Fibroblast of villous mesenchyme (primary cell): ENCODE measurements at places on chromosomes 3 and 15.

DNA sequence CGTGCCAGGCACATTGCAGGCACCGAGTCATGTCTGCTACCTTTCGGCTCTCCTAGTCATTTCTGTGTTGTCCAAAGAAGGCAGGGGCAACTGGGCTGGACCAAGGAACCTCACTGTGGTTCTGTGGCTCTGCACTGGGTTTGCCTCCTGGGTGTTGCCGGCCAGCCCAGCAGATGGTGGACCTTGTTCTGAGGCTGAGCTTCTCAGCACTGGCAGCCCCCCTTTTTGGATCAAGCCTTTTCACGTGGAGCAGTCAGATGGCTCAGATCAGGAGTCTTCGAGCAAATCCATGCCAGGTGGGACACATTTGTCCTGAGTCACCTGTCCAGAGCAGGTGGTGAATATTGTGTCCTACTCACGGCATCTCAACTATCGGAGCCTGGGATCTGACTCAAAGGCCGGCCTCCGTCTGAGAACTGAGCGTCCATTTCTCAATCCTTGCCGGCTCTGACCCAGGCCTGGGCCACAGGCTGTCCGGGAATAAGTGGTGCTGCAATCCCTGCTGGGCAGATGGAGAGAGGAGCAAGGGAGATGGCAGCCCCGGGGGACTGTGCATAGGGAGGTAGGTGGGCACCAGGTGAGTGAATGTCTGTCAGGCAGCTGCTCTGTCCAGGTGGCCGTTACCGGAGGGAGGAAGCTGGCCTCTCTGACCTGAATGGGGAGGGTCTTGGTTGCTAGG lies at the start of gene IL16:
IL16 (plus strand) TSS at position 304 of the 679 bp plus-strand sequence. CDS start 28,521 bp downstream, outside the sequence.
- no peak for DNase-seq

- no peak for DNase-seq
These were observed 146.5 kb downstream of the EBLN2 start for GRCh38 chr3:73207946-73208440.

DNA sequence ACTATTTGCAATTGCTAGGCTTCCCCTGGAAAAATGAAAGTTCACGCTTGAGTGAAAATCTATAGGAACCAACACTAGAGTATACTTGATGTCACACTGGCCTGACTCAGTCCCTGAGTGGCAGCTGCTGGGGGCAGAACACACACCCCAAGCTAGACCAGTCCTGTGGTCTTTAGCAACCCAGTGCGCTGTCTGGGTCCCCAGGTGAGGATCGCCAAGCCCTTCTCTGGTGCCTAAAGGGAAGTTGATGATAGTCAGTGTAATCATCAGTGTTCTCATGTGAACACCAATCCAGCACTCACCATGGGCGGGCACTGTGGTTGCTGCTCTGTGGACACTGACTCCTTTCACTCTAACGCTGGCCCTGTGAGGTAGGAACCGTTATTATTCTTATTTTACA lies 11.2 kb downstream of the ALDH1A3 start:
- no peak for DNase-seq

GRCh38 chr3:131356006-131356595 lies 25.5 kb upstream of the NUDT16 start:
- DNase-seq, result peak; percentile 2

DNA sequence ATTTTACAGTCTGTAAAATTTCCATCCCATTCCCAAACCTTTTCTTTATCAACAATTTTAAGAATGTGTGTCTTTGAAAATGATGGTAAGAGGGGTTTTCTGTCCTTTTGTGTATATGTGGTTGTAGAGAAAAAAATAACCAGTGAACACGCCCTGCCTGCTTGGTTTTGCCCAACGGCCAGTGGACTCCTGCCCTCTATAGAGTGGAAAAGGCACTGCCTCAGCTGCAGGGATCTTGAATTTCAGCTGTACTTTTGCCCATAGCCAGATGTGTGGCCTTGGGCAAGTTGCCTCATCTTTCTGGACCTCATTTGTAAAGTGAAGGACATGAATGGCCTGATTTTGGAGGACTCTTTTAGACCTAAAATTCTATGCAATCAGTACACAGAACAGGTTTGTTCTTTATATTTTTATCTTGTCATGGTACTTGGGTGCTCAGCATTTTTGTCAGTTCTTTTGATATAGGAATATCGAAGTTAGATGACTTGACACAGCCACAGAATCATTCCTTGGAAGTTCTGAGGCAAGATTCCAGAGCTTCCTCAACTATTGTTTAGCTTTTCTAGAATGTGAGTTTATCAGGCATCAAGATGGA lies 81.0 kb downstream of the CLDN11 start:
- DNase-seq, result peak; percentile 74

DNA sequence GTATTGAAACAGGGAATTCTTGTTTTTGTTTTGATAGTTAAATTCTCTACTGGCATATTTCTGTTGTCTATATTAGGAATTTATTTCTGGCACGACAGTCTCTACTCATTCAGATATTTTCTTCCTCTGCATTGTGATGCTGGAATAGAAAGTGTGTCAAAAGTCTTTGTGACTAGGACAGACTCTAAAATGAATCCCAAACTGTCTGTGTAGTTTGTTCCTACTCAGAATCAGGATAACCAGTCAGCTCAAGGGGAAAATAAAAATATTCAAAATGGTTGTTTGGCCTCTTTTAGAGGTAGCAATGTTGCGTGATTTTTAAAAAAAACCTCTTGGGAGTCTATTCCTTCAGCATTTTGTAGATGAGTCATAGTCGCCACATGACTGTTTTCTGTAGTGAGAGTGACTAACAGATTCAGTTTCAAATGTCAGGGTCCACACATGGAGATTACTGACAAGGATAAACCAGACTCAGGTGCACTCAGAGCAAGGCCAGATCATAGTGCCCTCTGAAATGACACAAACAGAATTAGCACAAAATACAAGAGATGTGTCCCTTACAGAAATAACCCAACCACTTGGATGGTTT lies 13.1 kb downstream of the SLC7A14 start:
- peak; percentile 74 for DNase-seq

DNA sequence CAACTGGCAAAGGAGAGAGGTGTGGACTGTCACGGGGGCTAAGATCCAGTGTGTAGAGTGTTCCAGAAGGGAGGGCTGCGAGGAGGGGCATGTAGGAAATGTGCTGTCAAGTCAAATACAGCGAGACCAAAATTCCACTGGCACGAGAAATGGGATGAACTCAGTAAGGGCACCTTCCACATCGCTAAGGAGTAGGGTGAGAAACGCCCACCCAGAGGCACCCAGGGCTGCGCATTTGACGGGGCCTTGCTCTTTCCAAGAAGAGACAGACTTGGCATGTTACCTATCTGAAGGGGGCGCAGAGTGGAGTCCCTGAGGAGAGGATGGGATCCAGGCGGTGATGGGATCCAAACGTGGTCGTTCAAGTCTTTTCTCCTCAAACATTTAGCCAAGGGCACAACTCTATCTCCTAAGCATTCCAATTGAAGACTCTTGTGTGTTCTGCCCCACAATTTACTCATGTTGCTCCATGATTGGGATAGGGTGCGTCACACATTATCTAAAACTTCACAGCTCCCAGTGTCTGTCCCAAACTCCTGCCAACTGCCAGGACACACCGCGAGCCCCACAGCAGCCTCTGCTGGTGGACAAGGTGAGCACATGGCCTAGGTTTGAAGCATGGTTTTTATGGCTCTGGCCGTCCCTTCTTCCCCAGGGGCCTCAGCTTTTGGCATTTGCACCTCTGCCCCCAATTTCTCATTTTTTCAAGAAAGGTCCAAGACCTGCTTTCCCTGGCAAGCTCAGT lies 7.6 kb downstream of the SELENOS start:
- no peak for DNase-seq

DNA sequence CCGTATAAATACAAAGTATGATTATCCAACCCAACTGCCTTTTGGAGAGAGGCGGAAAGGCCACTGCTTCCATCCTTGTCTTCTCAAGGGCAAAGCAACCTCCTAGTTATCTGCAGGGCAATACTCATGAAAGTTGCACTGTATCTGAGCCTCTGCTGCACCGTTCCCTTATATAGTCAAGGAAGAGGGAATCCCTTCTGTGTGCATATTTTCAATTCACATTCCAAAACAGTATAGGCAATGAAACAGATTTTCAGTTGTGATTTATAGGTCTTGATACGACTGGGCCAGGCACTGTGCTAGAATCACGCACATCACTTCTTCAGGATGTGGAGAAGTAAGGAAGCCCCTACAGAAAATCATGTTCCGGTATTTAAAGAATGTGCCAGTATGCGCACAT lies 455.7 kb downstream of the FOXP1 start:
- no peak for DNase-seq

GRCh38 chr3:173938159-173938558 lies 540.6 kb downstream of the NLGN1 start:
- peak; percentile 47 for DNase-seq

DNA sequence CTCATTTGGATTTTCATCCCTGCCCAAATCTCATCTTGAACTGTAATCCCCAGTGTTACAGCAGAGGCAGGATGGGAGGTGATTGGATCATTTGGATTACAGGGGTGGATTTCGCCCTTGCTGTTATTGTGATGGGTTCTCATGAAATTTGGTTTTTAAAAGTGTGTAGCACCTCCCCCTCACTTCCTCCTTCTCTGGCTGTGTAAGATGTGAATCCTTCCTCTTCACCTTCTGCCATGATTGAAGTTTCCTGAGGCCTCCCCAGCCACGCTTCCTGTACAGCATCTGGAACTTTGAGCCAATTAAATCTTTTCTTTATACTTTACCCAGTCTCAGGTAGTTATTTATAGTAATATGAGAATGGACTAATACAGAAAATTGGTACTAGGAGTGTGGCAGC lies 316.8 kb downstream of the PLCL2 start:
- DNase-seq, result no peak

DNA sequence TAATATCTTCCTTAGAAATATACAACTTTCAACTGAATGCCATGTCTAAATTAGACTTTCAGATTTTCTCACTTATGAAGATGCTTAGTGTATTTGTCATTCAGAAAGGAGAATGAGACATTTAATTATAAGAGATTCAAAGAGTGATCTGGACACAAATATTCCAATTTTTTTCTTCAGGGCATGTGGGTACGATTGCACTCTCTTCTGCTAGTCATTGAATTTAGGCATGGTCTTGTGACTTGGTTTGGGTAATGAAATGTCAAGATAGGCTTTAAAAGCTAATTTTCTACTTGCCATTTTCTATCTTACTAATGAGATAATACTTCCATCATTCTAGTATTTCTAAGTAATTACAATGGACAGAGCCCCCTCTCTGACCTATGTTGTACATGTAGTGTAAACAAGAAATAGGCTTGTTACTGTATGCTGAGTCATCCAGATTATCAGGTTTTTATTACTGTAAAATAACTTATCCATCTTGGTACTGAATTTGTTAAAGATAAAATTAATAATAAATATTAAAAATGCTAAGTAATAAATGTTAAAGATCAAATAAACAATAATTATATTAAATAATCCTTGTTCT lies 770.8 kb upstream of the BCHE start:
- DNase-seq, result no peak

- DNase-seq, result no peak
These were observed 62.7 kb downstream of the TCF12 start for GRCh38 chr15:56981160-56981559.

DNA sequence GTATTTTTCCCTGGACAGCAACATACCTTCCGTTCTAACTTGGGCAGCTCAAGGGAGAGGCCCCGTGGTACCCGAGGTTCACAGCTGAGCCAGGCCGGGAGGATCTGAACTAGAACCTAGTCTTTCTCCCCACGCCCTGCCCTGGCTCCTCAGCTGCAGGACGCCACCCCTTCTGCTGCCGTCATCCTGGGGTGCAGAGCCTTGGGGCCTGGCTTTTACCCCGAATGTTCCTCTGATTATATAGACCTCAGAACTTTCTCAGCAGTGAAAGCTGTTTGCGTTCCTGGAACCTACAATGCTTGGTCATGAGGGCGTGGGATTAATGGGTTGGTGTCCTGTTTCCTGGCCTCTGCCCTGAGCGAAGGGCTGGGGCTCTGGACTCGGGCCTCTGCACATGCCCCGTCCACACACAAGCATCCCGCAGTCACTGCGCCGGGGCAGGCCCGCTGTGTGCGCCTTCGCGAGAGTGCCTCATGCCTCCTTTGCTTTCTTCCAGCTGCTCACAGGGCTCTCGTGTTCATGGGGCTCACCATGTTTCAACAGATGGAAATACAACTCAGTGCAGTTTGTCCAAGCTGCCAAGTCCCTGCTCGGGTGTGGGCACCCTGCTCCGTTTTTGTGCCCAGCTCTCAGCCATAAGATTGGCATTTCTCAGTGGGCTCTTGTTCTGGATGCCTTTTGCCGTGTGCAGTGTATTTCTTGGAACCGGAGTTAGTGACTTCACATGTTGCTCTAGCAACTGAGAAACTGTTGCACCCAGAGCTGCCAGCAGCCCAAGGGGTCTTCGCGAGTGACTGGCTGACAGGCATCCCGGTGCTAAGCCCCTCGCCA lies 20.4 kb downstream of the SYNM start:
- no peak for DNase-seq

DNA sequence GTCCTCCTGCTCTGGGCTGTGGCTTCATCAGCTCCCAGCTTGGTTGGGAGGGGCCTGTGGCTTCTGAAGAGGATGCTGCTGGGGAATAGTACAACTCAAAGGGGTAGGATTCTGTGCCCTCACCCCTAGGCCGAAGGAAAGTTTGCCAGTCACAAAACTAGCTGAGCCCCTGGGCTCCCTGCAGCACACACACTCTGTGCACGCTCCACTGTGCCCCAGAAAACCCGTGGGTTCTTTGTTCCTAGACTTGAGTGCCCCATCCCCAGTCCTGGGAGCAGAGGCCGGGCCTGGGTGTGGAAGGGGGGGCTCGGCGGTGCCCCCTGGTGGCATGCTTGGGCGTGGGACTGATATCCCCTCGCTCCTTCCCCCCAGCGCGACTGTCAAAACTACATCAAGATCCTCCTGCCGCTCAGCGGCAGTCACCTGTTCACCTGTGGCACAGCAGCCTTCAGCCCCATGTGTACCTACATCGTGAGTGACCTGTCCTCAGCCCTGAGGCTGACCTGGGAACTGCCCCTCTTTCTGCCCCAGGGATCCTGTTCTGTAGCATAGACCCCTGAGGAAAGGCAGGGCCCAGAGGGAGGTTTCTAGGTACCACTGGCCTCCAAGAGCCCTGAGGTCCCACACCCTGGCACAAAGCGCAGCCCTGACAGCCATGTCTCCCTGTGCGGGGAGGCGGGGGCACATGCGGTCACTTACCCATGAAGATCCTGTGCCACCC lies 14.2 kb downstream of the CIB1 start:
- DNase-seq, result peak; percentile 21

- peak; percentile 63 for DNase-seq
These were observed 69.3 kb upstream of the CBLB start for GRCh38 chr3:105938101-105938500.

GRCh38 chr3:183298701-183299153 lies 45.7 kb downstream of the B3GNT5 start:
- DNase-seq, result peak; percentile 98

- DNase-seq, result peak; percentile 54
These were observed at the start of gene IRAK2 for GRCh38 chr3:10164546-10165393. Gene IRAK2, plus strand, starts transcription at chr3:10164919. Its CDS starts 36 bp downstream, at chr3:10164955.

- DNase-seq, result no peak
These were observed 10.7 kb downstream of the MUC20 start for GRCh38 chr3:195731356-195731905.
